ENCODE measurements at places on chromosomes 5 and 9. TPM values are rescaled to one million over a fixed set of nuclear protein-coding genes. Genes with fewer than 3 reads are reported as not detected.

The TTC16 gene
- not detected for total RNA-seq

GRCh38 chr9:120946259-120946658 lies 19.7 kb upstream of the TRAF1 start:
- DNase-seq, result no peak

The BHMT gene
- total RNA-seq, result 0.64 TPM

DNA sequence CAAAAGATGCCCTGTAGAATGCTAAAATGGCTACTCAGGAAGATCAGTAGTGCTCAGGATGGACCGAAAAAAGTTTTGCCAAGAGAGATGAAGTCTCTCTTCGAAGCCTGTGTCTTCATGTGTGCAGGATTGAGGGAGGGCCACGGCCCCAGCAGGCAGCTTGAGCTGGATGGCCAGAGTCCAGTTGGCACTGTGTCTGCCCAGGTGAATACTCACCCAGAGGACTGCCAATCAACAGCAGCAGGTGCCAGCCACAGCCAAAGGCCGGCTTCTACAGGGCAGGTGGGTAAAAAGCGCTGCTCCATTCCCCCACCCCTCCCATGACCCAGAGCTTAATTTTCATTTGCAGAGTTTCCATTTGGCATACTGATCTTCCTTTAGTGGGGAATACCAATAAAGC lies 287.9 kb upstream of the ZNF608 start:
- DNase-seq, result no peak

DNA sequence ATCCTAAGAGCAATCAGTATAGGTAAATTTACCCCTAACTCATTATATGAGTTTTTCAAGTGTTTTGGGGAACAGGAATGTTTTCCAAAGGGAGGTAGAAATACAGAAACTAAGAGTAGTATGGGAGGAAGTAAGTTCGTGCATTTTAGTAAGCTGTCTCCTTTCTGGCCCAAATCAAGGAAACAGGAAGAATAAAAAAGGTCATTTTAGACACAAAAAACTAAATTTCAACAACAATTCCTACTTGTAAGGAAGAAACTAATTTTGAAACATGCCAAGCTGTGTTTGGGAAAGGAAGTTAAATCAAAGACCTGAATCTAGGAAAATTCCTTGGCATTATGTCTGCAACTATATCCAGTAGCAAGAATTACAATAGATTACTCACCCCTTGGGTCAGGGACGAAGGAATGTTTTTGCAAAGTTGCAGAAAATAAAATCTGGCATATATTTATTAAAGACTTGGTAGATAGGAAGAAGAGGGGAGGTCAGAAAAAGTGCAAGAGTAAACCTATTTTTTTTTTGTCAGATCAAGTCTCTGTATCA lies 6.5 kb upstream of the RPS6 start:
- DNase-seq, result no peak

DNA sequence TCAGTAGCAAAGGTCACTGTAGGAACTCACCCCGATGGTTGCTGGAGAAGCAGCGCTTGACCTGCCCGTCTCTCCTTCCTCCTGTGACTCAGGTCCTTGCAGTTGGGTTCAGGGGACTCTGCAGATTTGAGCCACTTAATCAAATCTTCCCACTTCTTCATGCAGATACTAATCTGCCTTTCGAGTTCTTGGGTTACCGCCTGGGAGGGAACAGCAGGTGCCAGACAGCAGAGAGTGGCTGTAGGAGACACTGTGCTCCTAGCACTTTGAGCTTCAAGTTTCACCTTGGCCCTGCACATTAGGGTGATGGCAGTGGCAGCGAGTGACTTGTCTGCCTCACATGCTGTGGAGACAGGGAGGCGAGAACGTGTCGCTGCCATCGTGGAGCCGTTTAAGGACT lies 478.3 kb downstream of the PSAT1 start:
- no peak for DNase-seq

The SEMA4D gene
- 42.3 TPM for total RNA-seq
